Activated B cell treated with CpG ODN at 0.5 μM for 24 hours (primary cell): ENCODE measurements at places on chromosomes 13 and 19. TPM values are rescaled to one million over a fixed set of nuclear protein-coding genes. Genes with fewer than 3 reads are reported as not detected.

DNA sequence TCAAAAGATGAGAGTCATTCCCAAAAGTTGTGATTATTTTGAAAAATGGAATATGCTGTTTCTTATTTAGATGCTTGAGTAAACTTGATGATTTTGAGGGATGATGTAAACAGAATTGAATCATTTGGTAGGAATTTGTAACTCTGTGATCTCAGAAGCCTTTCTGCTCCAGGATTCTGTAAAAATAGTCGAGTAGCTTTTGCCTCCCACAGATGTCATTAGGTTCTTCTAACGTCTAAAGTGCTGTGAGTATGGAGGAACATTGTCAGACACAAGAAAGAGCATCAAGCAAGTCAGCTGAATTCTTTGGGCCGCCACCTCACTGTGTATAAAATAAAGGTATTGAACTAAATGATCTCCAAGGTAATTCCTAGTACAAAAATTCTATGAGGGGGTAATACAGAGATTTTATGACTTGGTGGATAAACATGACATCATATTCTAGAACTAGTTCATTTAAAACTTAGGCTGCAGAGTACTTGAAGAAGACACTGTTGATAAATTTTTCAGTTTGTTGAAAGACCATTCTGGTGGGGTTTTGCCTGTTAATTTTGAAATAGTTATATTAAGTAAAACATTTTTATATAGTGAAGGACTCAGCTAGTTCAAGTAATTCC is 1.4 kb upstream of the GPR183 start:
- DNase-seq, result no peak

GRCh38 chr13:27482983-27483382 is 32.6 kb upstream of the MTIF3 start:
- peak; percentile 27 for DNase-seq

DNA sequence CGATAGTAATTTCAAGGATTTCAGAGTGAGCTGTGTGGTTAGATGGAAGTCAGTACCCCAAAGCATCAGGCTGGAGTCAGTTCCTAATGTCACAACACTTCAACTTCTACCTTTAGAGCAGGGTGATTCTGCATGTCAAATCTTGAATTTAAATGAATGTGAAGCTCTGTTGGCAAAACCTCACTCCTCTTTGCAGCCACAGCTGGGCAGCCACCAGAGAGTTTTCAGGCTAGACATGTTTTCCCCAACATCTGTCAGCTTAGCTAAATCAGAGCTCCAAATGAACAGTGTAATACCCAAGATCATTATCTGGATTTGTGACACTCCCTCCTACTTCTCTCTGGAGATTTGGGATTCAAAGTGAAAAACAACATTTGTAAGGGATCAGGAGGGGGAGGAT is 33.7 kb upstream of the OLFM4 start:
- DNase-seq, result no peak

DNA sequence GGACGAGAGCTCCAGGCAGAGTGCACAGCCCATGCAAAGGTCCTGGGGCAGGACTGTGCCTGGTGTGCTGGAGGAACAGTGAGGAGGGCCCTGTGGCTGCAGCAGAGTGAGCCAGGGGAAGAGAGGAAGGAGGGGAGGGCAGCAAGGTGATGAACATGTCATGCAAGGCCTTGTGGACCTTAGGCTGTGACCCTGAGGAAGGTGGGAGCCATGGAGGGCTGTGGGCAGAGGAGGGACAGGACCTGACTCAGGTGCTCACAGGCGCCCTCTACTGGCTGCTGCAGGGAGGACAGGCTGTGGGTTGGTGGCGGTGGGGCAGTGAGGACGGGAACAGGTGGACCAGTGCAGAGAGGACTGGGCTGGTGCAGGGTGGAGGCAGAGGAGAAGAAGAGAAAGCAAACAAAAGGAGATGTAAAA is 170.3 kb downstream of the PTPRS start:
- peak; percentile 43 for DNase-seq

DNA sequence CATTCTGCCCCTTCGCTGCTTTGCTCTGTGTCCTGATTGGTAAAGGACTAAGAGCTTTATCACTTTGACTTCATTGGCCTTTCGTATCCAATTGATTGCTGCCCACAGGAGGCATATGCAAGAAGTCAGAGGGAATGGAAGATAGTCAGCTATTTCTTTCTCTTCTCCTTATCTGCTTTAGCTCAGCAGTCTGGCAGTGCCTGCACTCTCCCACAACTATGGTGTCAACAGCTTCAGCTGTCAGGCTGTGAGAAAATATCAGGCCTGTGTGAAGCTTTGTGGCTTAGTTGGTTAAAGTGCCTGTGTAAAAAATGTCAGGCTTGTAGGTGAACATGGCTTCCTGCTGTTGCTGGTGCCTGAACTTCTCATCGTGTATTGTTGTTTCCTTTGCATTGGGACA is 243.0 kb downstream of the PCDH17 start:
- DNase-seq, result no peak

GRCh38 chr13:48634636-48635035 is 19.1 kb upstream of the CYSLTR2 start:
- no peak for DNase-seq

- no peak for DNase-seq
Measured at GRCh38 chr19:45273521-45273855, 22.4 kb downstream of the MARK4 start.

- no peak for DNase-seq
Measured at GRCh38 chr19:10334588-10335351, 1.4 kb upstream of the RAVER1 start.

DNA sequence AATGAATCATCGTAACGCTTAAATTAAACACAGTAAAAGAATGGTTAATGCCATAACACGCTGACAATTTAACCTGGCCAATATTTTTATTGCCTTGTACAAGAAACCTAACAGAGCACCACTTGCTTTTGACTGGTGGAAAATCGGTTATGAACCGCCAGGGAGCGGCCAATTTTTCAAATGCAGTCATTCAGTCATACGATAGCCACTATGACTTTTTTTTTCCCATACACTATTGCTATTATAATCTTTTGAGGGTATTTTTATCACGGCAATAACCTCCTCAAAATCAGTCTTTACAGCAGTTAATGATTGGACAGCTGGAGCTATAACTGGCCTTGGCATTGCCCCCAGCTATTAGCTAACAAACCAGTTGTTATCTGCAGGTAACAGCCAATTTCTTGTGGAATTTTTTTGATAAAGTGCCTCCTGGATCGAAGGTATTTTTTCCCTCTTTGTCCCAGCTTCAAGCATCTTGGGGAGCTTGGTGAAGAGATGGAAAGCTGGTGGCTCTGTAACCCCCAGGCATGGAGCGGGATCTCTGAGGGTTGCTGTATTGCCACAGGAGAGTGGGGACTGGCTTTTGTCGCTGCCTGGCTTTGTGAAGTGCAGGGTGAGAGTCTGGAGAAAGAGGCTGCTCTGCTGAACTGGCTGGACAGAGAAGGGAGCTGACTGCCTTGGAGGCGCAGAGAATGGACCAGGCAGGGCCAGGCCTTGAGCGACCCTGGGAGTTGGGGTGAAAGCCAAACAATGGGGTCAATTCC is 198.4 kb upstream of the ZNF536 start:
- no peak for DNase-seq

- no peak for DNase-seq
Measured at GRCh38 chr13:80989241-80989640, 648.3 kb upstream of the SPRY2 start.

KLF5 gene
- total RNA-seq, result 0.35 and 0.69 TPM in 2 replicates

ZFP82 gene
- 10.4 and 11.4 TPM in 2 replicates for total RNA-seq

DNA sequence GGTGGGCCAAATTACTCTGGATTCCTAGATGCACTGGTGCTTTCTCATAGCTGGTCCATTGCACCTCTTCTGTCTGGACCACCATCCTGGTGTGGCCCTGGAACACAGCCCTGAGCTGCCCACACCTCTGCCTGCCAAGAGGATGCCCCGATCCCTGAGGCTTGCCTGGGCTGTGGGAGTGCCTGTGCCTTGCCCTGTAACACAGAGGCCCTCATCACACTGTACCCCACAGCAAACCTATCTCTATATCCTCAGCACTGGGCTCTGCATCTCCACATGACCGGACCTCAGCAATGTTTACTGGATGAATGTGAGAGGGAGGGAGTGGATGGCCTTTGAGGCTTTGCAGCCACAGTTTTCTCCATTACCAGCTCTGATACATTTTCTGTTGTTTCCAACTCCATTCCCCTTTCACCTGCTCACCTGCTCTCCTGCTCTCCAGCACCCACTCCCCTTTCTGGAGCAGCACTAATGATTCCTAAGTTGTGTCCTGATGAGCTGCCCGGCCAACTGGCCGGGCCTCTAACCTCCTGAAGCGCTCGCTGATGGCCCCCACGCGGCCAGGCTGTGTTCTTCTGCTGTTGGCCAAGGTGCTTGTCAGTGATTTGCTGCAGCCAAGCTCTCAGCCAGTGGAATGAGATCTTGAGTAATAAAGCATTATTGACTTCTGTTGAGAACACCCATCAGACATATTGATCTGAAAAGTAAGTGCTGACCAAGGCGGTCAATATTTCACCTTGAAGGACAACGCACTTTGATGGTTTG is 232.6 kb downstream of the TEX29 start:
- no peak for DNase-seq

DNA sequence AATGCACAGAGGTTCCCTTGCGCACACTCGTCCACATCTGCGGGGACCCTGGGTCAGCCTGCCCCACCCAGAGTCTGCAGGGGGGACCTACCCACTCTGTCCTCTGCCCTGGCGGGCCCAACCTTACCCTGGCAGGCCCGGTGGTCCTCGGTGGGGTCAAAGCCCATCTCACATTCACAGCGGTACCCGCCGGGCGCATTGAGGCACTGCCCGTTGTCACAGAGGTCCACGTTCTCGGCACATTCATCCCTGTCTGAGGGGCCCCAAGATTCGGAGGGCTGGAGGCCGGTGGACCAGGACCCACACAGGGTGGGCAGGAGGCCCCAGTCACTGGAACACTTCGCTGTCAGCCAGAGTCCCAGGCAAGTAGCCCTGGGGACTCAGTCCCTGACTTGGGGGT is 38.5 kb downstream of the FBN3 start:
- DNase-seq, result no peak

RNF113B gene
- total RNA-seq, result not detected in 2 replicates

GRCh38 chr13:74289107-74289506 is 154.9 kb upstream of the KLF12 start:
- no peak for DNase-seq

DNA sequence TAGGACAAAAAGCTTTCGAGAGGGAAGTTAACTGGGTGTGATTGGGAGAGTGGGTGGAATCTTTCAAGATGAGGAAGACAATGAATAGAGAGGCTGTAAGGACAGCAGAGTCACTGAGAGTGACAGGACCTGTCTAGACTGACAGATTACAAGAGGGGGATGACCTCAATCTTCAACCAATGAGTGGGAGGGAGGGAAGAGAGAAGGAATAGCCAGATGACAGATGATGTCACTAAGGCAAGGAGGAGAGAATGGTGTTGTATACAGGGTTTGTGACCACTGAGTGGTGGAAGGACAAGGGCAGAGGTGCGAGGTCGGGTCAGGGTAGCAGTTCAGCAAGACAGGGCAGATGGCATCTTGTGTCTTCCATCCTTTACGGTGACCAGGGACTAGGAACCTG is 5.8 kb upstream of the ILF3 start:
- DNase-seq, result no peak

- DNase-seq, result no peak
Measured at GRCh38 chr19:34217952-34218817, 36.2 kb upstream of the GARRE1 start.

GRCh38 chr19:33514885-33515551 is 6.6 kb downstream of the PEPD start:
- no peak for DNase-seq

- no peak for DNase-seq
Measured at GRCh38 chr13:24123761-24124160, 36.8 kb upstream of the SPATA13 start.

ZNF345 gene
- total RNA-seq, result 7.8 and 9.5 TPM in 2 replicates

DNA sequence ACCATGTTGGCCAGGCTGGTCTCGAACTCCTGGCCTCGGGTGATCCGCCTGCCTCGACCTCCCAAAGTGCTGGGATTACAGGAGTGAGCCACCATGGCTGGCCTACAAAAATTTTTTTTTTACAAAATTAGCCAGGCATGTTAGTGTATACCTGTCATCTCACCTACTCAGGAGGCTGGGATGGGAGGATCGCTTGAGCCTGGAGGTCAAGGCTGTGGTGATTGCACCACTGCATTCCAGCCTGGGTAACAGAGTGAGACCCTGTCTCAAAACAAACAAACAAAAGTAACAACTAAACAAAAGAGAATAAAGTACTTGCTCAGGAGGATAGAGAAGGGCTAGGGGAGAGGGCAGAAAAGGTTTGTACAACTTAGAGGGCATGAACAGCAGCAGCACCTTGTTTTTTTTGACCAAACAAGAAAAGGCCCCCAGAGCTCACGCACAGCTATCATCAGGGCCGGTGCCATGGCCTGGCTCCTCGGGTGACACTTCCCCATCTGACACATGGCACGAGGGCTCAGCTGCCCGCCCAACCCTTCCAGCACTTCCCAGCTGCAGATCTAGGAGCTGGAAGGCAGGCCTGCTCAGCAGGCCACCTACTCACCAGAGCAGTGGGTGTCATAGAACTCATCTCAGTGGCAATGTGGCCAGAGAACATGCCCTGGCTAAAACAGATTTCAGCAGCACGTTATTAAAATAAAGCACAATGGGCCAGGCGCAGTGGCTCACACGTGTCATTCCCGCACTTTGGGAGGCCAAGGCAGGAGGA is 8.6 kb upstream of the SLC7A9 start:
- no peak for DNase-seq

MISP gene
- total RNA-seq, result not detected in 2 replicates

SGCG gene
- total RNA-seq, result not detected in 2 replicates

DNA sequence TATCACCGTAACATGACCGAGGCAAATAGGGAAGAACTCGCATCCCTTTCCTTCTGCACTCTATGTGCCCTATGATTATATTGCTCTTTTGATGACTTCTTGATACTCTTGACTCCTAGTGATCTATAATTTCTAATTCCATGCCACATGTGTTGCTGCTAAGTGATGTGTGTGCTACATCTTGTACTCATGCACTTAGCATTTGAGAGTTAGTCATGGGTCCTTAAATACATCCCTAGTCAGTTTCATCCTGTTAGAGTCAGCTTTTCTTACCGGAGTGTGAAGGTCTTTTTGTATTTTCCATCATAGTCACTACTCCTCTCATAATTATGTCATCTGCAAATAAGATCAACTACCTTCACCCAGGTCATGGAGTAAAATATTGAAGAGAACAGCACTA is 30.2 kb downstream of the RXFP2 start:
- DNase-seq, result no peak

ATP4B gene
- total RNA-seq, result not detected in 2 replicates

- peak; percentile 42 for DNase-seq
Measured at GRCh38 chr19:55080121-55080967, 4.7 kb downstream of the EPS8L1 start.

DNA sequence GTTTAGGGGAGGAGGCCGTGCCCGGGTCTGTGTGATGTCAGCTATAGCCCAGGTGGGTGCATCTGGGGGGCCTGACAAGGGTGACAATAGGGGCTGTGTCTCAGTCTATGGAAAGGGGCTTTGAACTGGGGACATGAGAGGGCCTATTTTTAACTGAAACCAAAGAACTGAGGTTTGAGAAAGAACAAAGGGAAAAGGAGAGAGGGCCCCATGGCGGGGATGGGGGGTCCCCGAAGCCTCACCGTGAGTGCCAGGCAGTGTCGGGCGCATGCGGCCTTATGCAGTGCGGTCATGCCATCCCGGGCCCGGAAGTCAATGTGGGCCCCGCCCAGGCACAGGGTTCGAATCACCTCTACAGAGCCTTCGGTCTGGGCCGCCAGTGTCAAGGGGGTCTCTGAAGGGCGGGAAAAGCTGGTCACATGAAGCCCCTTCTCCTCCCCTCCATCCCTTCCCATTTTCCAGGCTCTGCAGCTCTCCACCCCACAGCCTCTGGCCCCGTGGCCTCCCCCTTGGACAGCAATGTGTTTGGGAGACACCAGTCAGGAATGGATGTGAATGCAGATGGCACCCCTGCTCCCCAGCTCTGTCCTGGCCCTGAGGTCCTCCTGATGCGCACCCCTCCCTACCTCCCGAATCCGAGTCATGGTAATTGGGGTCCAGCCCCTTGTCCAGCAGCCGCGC is 5.9 kb downstream of the SHANK1 start:
- no peak for DNase-seq

NAPA gene
- 56.8 and 70.6 TPM in 2 replicates for total RNA-seq
